Activated CD8-positive, alpha-beta memory T cell treated with anti-CD3 and anti-CD28 coated beads, Interleukin-2, amount 10 ng/mL, durations not matched to agents 7 days and 5 days (primary cell): ENCODE measurements at places on chromosomes 4 and X. TPM values are rescaled to one million over a fixed set of nuclear protein-coding genes. Genes with fewer than 3 reads are reported as not detected.

ABLIM2 gene
- 0.19 TPM for total RNA-seq

IQCM gene
- not detected for total RNA-seq

SSX2B gene
- total RNA-seq: not detected

RTL9 gene
- total RNA-seq: not detected

SPANXB1 gene
- not detected for total RNA-seq

GPR173 gene
- 0.20 TPM for total RNA-seq

SGMS2 gene
- total RNA-seq: 0.37 TPM

NPNT gene
- total RNA-seq: not detected

VCX3A gene
- total RNA-seq: not detected

CNGA1 gene
- not detected for total RNA-seq

TBX22 gene
- not detected for total RNA-seq

NLGN3 gene
- total RNA-seq: 0.87 TPM

DOK7 gene
- not detected for total RNA-seq

RASSF6 gene
- total RNA-seq: not detected

SNCA gene
- total RNA-seq: 1.6 TPM

RHOXF2B gene
- not detected for total RNA-seq

TMLHE gene
- total RNA-seq: 9.2 TPM

GABRG1 gene
- total RNA-seq: not detected

MSMO1 gene
- total RNA-seq: 56.7 TPM

MBNL3 gene
- total RNA-seq: 23.2 TPM

CLIC2 gene
- 0.35 TPM for total RNA-seq

RAB33A gene
- 38.8 TPM for total RNA-seq

CEP135 gene
- total RNA-seq: 15.7 TPM

ADGRA3 gene
- total RNA-seq: 1.3 TPM

WAS gene
- 161 TPM for total RNA-seq

TMEM47 gene
- not detected for total RNA-seq

NR3C2 gene
- total RNA-seq: 2.2 TPM

SMIM31 gene
- total RNA-seq: not detected

RS1 gene
- not detected for total RNA-seq

CDKL2 gene
- 0.16 TPM for total RNA-seq

CCKAR gene
- total RNA-seq: not detected

FGB gene
- not detected for total RNA-seq

RAB40A gene
- 0.19 TPM for total RNA-seq

TCEAL8 gene
- total RNA-seq: 31.9 TPM

PRAF2 gene
- 21.4 TPM for total RNA-seq

LRIT3 gene
- total RNA-seq: not detected

PTPN13 gene
- 0.67 TPM for total RNA-seq

CTBP1 gene
- 250 TPM for total RNA-seq

FRG1 gene
- 66.2 TPM for total RNA-seq

KLHL8 gene
- total RNA-seq: 12.0 TPM

SERPINA7 gene
- not detected for total RNA-seq

DCAF8L2 gene
- not detected for total RNA-seq

ADRA2C gene
- not detected for total RNA-seq

RPA4 gene
- total RNA-seq: 0.91 TPM
